Left colon (tissue), 2 donors: ENCODE measurements at places on chromosomes 6 and 20. TPM values are rescaled to one million over a fixed set of nuclear protein-coding genes. Genes with fewer than 3 reads are reported as not detected.
A peak's percentile ranks its signal among the peaks of the same experiment; 100 is the strongest.

DNA sequence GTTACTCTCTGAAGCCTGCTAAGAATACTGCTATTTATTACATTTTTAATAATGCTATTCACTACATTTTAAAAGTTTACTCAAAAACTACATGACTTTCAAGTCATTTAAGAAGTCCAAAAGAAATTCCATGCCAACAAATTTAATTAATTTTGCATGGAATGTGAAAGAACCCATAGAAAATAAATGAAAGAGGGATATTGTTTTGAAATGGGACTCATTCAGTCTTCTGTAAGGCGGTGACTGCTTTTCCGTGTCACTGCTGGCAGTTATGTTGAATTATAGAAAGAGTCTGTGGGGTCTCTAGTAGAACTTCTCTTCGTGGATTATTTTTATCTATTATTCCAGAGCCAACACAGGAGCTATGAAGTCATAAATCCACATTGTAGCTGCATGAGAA, 211.2 kb downstream of the LAMA2 start:
- no peak for DNase-seq

DNA sequence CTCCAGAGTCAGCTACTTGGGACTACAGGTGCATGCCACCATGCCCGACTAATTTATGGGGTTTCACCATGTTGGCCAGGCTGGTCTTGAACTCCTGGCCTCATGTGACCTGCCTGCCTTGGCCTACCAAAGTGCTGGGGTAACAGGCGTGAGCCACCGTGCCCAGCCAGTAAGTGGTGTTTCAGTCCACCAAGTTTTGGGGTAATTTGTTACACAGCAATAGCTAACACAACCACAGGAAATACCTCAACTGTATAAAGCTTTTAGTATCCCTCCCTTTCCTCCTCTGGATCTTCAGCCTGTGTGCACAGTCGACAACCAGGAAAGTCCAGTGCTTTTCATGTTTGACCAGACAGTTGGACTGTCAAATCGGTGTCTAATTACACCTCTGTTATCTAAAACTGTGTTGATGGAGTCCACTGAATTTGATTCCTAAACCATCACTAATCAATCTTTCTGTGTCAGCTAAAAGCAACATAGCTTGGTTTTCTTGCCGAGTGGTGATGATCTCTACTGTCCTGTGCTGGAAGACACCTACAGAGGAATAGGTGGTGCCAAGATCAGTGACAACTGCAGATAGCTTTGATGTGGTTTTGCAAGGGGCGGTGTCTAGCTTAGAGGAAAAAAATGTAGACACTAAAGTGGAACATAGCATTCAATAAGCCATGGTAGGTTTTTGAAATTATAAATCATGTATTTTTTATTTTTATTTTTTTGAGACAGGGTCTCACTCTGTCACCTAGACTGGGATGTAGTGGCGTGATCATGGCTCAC, 22.2 kb upstream of the ZBTB2 start:
- no peak for DNase-seq

- DNase-seq, result no peak
Measured at GRCh38 chr6:126093108-126093507, 106.8 kb downstream of the TRMT11 start.

- no peak for DNase-seq
Measured at GRCh38 chr20:13554076-13554475, 84.7 kb downstream of the TASP1 start.

DNA sequence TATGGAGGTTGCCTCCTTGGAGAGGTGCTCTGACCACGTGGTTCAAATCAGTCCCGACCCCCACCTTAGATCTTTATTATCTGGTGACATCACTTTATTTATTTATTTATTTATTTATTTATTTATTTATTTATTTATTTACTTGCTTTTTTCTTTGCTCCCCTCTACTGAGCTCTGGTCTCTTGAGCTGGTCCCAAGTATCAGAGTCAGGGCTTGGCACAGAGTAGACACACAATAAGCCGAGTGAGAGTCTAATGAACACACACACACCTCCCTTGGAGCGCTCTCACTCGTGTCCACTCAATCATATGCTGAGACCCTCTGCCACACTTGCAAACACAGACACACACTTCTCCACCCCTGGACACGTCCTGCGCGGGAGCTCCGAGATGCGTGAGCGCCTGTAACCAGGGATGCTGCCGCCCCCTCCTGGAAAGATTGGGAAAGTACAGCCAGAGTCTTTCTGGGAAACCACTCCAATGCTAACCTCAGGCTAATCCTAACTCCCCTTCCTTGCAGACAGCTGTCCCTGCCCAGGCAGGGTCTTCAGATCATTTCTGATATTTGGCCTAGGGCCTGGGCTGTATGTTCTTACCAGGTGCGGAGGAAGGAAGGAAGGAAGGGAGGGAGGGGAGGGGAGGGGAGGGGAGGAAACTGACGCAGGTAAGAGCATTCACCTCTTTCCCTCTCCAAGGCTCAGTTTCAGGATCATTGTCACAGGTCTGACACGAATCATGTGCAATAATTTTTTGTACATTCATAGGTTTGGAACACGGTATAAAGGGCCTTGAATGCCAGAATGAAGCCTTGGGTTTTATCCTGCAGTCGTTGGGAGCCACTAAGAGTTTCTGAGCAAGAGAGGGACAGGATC, 70.9 kb downstream of the STK35 start:
- DNase-seq, result peak; percentile 45

GRCh38 chr20:37194621-37195417, 15.5 kb upstream of the MROH8 start:
- no peak for DNase-seq

GRCh38 chr6:71453371-71453706, 164.7 kb downstream of the OGFRL1 start:
- DNase-seq, result no peak

DNA sequence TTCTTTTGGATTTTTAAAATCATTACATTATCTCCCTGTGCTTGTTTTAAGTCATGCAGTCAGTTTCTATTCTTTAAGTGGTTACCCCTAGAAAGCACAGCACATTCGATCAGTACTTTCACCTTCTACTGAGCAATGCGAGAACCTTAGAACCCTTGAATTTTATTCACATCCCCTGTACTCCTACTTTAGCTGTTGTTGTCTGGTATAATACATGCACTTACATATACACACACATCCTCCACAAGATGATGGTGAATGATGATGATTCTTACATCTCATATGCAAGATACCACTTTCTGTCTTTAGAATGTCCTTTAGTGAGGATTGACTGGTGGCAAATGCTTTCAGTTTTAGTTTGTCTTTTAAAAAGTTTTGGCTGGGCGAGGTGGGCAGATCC, 5.7 kb downstream of the CDC40 start:
- DNase-seq, result no peak

DNA sequence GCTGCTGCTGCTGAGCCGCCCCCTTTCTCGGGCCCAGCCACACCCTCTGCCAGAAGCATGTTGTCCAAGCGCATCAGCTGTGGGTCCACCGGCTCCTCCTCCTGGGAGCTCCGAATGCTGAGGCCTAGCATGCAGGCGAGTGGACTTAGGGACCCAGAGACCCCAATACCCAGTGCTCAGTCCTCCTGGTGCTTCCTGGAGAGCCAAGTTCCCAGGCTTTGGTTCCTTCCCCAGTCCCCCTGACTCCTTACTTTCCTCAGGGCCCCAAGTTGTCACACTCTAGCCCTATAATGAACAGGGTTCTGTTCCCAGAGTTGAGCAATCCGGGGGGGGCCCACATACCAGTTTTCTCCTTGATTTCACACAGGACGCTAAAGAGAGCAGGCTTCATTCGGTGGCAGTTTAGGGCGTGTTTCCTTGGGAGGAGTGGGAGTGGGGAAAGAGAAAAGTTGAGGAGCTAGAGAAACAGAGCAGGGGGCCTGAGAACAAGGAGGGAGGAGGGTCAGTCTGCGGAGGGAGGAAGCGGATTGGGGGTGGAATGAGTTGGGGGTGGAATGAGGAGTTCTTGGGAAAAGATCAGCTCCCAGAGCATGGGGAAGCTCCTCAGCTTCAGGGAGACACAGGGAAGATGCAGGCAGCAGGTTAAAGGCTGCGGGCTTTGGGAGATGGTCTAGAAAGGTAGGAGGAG, 1.5 kb downstream of the PBX2 start:
- DNase-seq, result no peak

GRCh38 chr6:4781426-4781825, 5.2 kb downstream of the CDYL start:
- no peak for DNase-seq

GRCh38 chr6:104525677-104526322, 333.9 kb downstream of the HACE1 start:
- DNase-seq, result peak; percentile 47

DNA sequence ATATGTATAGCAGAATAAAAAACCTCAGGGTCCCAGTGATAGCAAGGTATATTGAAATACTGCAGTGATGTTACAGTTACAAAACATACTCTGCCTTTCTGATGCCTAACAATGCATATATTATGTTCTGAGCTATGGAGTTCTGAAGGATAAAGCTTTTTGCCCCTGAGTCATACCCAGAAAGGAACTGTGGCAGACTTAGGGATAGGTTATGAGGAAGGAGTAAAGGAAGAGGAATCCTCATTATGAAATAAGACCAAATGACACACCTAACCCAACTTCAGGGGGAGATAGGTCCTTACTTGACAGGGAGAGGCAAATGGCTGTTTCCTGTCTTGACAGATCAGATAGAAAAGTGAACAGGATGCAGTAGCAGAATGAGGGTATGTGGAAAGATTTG, 940.6 kb upstream of the FLRT3 start:
- no peak for DNase-seq

GRCh38 chr20:17843246-17844132, 125.1 kb downstream of the SNX5 start:
- DNase-seq, result no peak

- DNase-seq, result no peak
Measured at GRCh38 chr6:9921366-9921765, 493.5 kb downstream of the TFAP2A start.

GRCh38 chr6:79330704-79331103, 96.2 kb upstream of the HMGN3 start:
- no peak for DNase-seq

- no peak for DNase-seq
Measured at GRCh38 chr6:146805546-146806325, 207.0 kb downstream of the ADGB start.

GRCh38 chr6:2744209-2744771, 6.4 kb downstream of the MYLK4 start:
- DNase-seq, result no peak

GRCh38 chr6:29071831-29072723, 15.0 kb downstream of the OR2B3 start:
- DNase-seq, result no peak

DNA sequence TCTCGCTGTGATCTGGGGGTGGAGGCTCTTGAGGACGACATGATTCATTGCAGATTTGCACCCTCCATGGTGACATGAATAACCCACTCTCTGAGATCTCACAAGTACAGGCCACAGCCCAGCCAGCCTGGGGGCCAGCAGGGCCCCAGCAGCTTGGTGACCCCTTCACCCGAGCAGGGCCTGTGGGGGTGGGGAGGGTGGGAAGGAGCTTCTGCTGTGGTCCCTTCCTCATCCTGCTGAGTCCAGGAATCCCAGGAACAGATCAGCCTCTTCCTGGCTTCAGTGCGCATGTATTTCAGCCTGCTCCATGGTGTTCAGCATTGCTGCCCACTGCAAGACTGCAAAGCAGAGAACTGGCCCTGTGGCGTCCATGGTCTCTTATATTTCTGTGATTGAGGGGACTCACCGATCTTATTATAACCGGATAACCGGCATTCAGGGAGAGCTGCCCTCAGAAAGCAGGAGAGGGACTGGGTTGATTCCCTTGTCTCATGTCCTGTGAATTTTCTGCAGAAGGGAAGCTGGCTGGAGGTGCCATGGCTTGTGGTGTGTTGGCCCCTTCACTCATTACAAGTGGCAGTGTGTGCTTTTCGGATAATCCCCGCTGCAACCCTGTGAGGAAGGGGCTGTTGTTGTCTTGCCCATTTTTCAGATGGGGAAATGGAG, 118.8 kb upstream of the FRMD1 start:
- DNase-seq, result no peak

- DNase-seq, result no peak
Measured at GRCh38 chr20:31698803-31699718, 23.6 kb downstream of the BCL2L1 start.

- no peak for DNase-seq
Measured at GRCh38 chr6:144855812-144856531, 570.8 kb downstream of the UTRN start.

DNA sequence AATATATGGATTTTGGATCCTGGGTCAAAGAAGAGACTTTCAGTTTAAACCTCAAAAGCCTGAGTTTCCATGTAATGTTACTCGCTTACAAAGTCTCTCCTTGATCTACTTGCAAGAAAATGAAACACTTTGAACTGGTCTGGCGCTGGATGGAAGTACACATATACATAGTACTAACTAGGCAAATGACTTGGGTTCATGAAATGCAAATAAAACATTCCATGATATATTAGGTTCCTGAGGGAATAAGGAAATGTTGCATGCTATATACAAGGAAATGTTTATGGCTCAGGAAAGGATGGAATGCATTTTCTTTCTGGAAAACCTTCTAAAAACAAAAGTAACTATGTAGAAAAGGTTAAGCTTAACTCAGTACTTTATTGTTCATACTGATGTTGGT, 11.4 kb upstream of the TXLNB start:
- no peak for DNase-seq

DNA sequence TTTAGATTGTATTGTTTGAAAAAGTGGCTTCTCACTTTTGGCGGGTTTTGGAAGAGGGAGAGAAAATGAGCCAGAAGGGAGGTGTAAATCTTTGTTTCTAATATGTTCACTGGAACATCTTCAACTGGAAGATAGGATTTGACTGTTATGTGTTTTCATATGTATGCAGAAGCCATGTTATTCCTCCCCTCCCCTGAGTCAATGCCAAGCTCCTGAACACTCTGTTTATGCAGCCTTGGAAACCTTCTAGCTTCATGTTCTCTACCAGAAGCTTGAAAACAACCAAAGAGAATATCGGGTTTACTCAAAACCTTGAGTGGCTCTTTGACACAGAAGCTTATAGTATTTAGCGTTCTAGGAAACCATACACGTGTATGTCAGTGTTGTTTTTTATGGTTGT, 279.1 kb downstream of the PRL start:
- no peak for DNase-seq

- no peak for DNase-seq
Measured at GRCh38 chr6:43037197-43037596, 15.8 kb downstream of the RRP36 start.

The DAAM2 gene
- total RNA-seq, result 9.8 TPM

The HLA-C gene
- 1,296 TPM for total RNA-seq

The ID4 gene
- 2.8 TPM for total RNA-seq

The KHDC1L gene
- total RNA-seq, result not detected

The PSMB8 gene
- 168 TPM for total RNA-seq

The TRIM31 gene
- 278 TPM for total RNA-seq

The TMEM74B gene
- 3.4 TPM for total RNA-seq

The TUBB1 gene
- not detected for total RNA-seq

The PROKR2 gene
- not detected for total RNA-seq

The CRYBG1 gene
- total RNA-seq, result 77.5 TPM

The LY6G6F gene
- not detected for total RNA-seq

The PPIL6 gene
- total RNA-seq, result 0.58 TPM

The COL21A1 gene
- 2.8 TPM for total RNA-seq

The CST1 gene
- total RNA-seq, result not detected

The TNFAIP3 gene
- total RNA-seq, result 45.7 TPM

The CARMIL1 gene
- 56.3 TPM for total RNA-seq

The GSTA1 gene
- total RNA-seq, result 0.50 TPM

The OR2H2 gene
- total RNA-seq, result not detected

The BLTP3A gene
- 9.7 TPM for total RNA-seq
